ENCODE measurements at places on chromosomes 1 and 21.

GRCh38 chr1:109229531-109230127 lies 15.9 kb downstream of the SARS1 start:
- DNase-seq: no peak

- DNase-seq: no peak
Measured at GRCh38 chr1:178051071-178051470, 42.8 kb upstream of the RASAL2 start.

DNA sequence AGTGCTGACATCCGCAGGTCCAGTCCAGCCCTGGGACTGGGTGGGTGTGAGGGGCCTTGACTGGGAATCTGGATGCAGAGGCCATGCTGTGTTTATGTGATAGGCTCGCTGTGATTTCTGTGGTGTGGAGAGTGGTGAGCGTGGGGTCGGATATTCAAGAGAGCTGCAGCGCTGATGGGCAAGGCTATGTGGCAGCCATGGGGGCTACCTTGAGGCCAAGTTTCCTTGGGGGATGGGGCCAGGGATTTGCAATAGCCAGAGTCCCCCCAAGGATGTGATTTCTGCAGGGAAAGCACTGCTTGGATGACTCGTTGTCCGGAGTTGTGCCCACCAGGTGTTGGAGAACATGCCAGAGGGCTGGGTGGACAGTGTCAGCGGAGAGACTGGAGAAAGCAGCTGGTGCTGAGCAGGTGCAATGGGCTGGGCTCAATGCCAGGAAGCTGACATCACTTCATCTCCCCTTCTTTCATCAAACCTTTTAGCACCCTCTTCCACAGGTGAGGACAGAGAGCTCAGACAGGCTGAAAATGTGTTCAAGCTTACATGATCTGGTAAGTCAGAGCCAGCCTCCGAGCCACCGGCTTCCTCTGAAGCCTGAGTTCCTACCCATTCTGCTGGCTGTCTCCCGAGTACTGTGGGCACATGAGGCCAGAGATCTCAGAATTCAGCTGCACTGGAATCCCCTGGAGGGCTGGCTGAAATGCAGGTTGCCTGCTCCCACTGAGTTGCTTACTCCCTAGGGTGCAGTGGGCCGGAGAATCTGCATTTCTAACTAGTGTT lies 132.9 kb downstream of the RHOU start:
- DNase-seq: no peak

DNA sequence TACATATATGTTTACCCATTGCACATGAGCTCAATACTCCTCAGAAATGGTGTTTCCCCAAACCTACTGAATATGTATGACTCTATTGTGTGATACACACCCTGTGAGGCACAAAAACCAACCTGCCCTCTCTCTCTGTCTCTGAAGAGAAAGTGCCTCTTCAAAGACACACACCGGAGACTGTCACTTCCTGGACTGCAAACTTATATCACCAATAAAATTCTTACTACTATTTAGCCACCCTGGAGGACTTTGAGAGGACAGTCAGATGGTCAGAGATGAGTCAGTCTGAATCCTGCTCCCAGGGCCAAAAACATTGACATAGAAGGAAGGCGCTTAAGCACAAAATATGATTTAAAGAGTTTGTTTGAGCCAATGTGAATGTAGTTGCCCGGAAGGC lies 110.4 kb downstream of the PPIAL4G start:
- peak; percentile 32 for DNase-seq

DNA sequence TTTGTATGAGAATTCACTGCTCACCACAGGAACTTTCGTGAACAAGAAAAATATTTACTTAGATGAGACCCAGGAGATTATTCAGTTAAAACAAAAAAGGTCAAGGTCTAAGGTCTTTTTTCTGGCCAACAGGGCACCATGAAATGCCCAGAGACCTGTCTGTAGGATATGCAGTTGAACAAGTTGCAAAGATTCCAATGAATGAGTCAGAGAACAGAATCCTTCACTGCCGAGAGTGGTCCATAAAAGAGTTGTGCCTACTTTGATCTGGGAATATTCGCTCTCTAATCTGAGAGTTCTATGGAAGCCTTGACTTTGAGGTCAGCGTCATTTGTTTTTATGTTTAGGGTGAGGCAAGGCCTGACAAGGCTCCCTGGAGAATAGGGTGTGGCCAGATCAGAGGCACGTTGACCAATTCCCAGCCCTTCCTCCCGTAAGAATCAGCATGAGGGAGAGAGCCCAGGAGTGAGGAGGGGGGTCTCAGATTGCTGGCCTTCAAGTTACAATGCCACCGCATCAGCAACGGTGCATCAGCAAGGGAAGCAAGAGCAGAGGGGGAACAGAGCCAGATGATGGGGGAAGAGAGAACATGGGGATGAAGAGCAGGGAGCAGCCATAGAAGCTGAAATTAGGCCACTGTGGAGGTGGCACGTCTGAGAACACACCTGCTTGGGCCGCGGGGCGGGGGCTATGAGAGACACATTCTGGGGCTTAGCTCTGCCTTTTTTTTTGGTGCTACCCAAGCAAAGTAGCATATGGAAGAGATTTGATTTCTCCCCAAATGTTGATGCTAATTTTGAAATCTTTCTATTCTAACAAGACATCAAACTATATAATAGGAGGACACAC lies 206.4 kb upstream of the RAB4A start:
- DNase-seq: no peak

GRCh38 chr1:44842862-44843655 lies at the start of gene PTCH2:
TSS of gene PTCH2 (minus strand) at chr1:44843253. CDS start at chr1:44842932, 321 bp downstream.
- peak; percentile 78 for DNase-seq
